ENCODE measurements at places on chromosomes 4 and X.

DNA sequence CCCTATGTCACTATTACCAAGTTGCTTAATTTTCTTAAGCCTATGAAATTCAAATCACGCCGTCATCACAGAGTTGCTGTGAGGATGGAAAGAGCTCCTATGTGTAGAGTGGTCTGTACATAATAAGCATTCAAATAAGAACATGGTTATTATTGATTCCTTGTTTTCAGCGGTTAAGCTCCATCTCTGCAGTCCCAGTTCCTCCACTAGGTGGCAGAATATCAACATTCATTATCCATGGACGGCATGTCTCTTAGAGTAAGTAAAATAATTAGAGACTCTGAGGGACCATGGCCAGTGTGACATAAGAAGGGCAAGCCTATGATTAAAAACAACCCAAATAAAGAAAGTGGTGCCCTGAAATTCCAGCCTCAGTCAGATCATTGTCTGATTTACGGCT is 132.5 kb upstream of the NHS start:
- peak; percentile 3 for DNase-seq

- no peak for DNase-seq
Measured at GRCh38 chr4:117164338-117164737, 79.0 kb upstream of the TRAM1L1 start.

DNA sequence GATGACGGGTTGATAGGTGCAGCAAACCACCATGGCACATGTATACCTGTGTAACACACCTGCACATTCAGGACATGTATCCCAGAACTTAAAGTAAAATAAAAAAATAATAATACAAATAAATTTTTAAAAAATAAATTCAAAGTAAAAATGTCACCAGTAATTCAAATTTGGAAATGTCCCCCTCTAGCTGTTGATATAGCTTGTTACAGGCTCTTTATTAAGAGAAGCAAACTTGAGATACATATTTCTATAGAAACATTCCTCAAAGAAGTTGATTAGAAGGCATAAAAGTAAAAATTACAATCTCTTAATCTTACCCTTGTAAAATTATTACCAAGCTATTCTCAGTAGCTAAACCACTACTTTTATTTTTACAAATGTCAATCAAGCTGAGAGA is 1397.0 kb downstream of the FAM133A start:
- no peak for DNase-seq

DNA sequence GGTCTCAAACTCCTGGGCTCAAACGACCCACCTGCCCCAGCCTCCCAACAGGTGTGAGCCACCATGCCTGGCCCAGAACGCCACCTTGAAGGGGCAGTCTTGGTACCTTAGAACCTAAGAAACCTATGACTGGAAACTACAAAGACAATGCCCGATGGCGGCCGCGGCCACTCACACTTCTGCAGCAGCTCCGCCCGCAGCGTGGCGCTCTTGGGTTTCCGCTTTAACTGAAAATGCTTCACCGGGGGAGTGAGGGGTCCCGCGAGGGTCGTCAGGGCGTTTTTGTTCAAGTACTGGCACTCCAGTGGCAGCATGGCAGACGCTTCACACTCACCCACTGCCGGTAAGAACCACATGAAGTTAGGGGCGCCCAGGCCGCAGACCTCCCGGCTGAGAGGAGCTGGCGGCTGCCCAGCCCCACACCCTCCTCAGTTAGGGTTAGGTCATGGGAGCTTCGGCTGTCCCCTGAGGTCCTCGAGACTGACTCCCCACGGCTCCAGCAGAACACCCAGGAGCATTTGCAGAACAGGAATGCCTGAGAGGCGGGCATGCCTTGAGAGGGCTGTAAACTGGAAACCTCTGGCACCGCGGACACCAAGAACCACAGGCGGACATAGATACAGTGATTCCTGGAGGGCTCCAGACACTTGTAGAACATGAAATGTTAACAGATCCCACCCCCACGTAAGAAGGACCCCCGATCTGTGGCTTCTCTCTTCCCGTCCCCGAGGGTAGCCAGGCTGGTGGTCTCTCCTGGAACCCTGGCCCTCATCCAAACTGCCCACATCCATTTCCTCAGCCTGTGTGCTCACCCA is 19.0 kb downstream of the NELFA start:
- no peak for DNase-seq

DNA sequence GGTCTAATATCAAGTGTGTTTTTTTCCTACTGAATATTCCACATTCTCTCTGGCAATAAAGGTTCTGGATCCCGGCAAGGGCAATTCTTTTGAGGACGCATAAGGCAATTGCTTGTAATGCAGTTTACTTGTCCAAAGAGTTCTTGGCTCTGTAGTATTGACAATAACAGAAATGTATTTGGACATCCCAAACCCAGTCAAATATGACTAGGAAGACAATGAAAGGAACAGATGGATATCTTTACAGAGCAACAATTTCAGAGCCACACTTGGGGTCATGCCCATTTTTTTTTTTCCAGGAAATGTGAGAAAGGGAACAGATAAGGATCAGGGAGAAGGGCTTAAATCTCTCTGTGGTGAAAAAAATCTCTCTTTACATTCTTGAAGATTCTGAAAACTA is 12.2 kb downstream of the GK2 start:
- no peak for DNase-seq

DNA sequence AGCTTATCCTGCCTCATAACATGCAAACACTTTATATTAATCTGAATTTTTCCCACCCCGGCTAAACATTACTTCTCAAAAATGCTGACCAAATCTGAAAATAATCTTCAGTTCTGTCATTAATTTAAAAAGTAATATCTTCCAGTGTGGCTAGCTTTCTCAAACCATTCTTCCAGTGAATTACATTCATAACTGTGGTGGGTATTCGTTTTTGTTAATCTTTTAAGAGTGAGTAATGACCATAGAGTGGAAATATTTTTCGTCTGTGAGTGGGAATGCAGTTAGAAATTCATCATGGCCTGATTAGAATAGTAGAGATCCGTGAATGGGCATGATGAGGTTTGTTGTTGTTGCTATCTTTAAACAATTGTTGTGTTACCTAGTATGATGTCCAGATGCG is 138.6 kb upstream of the SFRP2 start:
- no peak for DNase-seq

Measured in activated T-cell treated with anti-CD3 and anti-CD28 coated beads for 48 hours (primary cell).